Activated naive CD4-positive, alpha-beta T cell treated with Interleukin-2 at 50 U/mL for 16 hours (primary cell): ENCODE measurements at places on chromosomes 3 and 15.

DNA sequence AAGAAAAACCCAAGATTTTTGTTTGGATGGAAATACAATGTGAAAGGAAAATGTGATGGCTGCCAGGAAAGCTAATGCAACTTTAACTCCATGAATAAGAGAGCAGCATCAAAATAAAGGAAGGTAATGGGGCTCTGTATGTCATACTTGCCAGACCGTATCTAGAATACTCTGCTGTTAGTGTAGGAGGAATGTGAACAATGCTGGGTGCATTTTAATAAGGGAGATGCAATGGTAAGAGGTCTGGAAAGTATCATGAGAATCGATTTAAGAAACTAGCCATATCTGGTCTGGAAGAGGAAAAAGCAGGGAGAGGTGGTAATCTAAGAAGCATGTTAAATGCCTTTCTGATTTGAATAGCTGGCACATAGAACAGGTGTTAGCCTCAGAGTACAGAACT lies 239.6 kb downstream of the GBE1 start:
- DNase-seq = no peak

DNA sequence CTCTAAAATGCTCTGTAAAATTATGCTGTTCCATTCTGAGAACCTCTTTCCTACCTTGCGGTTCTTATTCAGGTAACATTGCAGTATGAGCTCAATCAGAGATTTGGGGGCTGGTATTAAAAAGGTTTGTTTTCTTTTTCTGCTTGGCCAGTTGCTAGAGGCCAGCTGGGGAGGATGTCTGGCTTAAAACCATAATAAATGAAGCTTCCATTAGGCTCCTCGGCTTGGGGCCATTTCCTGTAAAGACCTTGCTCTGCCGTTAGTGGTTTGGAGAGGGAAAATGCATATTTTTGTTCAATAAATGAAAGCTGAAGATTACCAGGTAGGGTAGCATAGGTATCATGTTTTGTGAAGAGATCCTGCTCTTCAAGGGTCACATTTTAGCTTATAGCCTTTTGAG lies 55.2 kb downstream of the MCTP2 start:
- no peak for DNase-seq

- no peak for DNase-seq
Observed at GRCh38 chr3:127814325-127814781, 8.0 kb downstream of the MGLL start.

GRCh38 chr15:42858540-42858939 lies 62.0 kb downstream of the TTBK2 start:
- no peak for DNase-seq

- peak; percentile 17 for DNase-seq
Observed at GRCh38 chr3:102024270-102024904, 175.1 kb downstream of the NFKBIZ start.

DNA sequence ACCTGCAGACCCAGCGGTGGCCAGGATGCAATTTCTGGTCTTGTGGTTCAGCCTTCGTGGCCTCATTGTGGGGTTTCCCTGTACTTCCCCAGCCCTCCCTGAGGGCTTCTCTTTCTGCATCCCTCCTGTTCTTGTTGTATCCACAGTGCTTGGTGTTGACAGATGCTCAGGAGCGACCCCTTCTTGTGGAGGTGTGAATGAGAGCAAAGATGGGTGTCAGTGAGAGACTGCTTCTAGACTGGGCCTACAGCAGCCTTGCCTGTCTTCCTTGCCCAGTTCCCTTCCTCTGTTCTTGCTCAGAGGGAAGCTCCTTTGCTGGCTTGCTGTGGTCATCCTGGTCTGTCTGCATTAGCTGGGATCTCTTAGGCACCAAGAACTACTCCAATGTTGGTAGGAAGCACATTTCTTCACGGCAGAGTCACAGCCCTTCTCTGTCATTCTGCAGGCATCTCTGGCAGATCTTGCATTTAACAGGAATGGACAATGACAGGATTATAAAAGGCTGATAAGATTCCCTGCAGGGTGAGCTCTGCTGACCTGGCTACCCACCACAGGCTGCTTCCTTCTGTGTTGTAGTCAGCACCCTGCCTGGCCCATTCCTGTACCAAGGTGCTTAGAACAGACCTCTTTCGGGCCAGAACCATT lies 317.8 kb upstream of the C2CD4B start:
- DNase-seq = no peak

DNA sequence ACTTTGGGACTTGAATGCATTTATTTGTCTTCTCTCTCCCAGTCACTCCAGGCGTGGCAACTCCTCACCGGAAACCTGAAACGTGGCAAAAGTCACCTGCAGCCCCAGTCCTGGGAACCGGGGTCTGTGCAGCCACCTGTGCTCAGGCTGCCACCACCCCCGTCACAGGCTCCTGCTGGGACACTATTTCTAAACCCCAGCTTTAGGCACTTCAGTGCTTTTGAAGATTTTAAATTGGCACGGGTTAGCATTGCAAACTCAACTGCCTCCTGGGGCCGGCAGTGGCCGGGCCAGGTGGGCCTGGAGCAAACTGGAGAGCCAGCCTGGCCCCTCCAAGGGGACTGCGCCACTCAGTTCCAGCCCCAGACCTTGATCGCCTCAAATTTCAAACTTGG lies 146.7 kb upstream of the IQSEC1 start:
- DNase-seq = no peak

DNA sequence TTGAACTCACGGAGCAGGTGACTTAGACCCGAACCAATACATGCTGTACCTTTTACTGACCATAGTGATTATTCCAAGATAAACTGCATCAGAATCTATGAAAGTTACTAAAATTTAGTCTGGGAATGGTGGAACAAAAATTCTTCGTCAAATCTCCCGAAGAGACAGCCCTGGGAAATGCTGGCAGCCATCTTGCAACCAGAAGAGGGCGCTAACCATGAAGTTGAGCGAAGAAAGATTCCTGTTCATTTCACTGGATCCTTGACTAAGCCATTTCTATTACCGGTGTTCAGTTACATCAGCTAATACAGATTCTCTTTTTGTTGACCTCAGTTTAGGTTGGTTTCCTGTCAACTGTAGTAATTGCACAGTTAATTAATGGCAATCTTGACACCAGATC lies 199.6 kb downstream of the SLC9A9 start:
- no peak for DNase-seq

- no peak for DNase-seq
Observed at GRCh38 chr15:41949401-41950126, 22.8 kb downstream of the EHD4 start.

DNA sequence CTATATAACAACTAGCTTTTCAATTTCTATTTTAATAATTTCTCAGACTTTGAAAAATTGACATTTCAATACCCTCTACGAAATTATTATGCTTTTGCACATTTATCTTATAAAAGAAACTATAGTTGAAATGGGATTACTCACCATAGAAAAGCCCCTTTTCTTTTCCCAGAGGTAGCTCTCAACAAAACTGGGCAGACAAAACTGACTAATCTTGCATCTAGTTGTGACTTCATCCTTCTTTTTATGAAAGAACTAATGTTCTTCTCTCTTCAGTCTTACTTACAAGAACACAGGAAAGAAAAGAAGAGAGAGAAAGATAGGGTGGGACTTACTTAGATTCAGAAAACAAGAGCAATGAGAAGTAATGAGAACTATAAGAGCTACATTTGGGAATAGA lies 61.0 kb downstream of the GPR160 start:
- DNase-seq = no peak

DNA sequence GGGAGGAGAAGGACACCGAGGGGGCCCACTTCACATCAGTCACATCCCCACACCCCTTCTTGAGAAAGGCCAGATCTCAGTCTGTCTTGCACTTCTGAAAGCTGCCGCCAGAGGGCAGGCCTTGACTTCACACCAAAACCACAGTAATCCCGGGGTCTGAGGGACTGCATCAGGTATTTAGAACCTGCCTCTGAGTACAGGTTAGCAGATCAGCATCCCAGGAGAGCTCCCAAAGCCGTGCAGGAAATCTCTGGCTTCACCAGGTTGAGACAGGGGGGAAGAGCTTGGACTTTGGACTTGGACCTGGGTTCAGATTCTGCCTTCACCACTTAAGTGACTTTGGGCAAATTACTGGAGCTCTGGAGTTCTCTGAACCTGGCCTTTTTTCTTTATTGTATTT lies 50.3 kb downstream of the LHFPL4 start:
- DNase-seq = peak; percentile 73
